ENCODE measurements at places on chromosomes 6 and 20. TPM values are rescaled to one million over a fixed set of nuclear protein-coding genes. Genes with fewer than 3 reads are reported as not detected.

- peak; percentile 45 for DNase-seq
Observed at GRCh38 chr6:32886681-32887383, 32.8 kb downstream of the PSMB9 start.

DNA sequence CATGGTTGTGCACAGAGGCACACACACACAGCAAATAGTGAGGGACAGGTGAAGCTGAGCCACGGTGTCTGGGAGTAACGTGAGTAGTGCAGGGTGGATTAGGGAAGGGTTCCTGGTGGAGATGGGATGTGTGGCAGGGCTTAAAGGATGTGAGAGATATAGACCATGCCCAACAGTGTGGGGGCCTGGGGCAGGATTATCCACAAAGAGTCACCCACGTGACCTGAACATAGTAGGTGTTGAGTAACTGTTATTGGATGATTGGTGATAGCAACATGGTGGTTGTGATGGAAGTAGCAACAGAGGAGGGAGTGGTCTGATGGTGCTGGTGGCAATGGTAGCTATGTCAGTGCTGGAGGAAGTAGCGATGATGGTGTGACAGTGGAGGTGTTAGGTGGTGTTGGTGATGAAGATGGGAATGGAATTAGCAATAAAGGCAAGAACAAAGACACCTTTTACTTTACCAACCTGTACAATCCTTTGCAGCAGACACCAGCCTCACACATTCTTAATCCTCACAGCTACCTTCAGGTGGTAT lies 135.1 kb downstream of the MRPL14 start:
- no peak for DNase-seq

GRCh38 chr6:165661664-165662025 lies 1.4 kb downstream of the PDE10A start:
- no peak for DNase-seq

GRCh38 chr20:33640287-33640686 lies 21.8 kb upstream of the C20orf144 start:
- no peak for DNase-seq

The HLA-DQA1 gene
- total RNA-seq: 12.8 TPM

DNA sequence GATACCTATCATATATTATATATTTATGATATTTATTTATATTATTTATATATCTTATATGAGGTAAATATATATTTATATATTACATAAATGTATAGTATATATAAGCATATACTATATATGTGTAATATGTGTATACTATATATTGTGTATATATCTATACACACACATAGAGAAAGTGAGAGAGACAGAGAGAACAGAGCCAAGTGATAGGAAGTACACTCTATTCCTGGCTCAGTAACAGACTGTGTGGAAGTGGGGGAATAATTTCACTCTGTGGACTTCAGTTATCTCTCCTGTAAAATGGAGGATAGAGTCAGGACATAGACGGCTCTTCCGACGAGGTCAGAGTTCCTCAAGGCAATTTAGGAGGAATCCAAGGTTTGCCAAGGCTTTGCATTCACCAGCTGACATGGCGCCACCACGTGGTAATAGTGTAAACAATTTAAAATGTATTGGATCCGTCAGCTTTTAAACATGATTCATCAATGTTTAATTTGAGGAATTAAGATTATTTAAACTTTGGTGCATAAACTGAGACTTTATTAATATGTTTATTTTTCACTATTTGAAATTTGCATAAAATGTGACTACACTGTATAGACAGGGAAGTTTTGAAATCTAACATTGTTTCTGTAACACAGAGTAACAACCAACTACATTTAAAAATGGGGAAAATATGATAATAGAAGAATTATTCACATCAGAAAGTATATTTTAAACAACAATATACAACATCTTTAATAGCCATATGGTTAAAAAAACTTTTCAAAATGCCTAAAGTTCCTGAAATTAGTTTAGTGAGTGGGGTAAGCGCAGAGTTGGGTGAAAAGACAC lies 75.4 kb upstream of the TMEM244 start:
- peak; percentile 13 for DNase-seq

The APCDD1L gene
- not detected for total RNA-seq

The RAE1 gene
- 20.2 TPM for total RNA-seq

GRCh38 chr6:127533011-127533410 lies 13.9 kb upstream of the MTCL3 start:
- no peak for DNase-seq

GRCh38 chr6:69416776-69417175 lies 380.0 kb downstream of the LMBRD1 start:
- DNase-seq: no peak

DNA sequence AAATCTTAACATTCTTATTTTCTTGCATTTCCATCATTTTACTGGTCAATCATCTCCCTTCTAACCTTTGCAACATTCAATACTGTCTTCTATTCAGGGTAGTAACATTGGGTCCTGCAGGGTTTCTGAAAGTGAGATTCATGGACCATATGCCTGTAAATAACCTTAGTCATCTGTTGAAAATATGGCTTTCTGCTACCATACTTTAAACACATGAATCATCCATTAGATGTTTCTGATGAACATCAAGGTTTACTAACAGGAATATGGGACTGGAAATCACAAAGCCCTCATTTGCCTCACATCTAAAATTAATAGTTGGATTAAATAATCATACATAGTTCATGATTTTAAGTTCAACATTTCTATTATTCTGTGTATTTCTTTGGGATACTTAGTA lies 475.9 kb upstream of the MARCKS start:
- DNase-seq: no peak

DNA sequence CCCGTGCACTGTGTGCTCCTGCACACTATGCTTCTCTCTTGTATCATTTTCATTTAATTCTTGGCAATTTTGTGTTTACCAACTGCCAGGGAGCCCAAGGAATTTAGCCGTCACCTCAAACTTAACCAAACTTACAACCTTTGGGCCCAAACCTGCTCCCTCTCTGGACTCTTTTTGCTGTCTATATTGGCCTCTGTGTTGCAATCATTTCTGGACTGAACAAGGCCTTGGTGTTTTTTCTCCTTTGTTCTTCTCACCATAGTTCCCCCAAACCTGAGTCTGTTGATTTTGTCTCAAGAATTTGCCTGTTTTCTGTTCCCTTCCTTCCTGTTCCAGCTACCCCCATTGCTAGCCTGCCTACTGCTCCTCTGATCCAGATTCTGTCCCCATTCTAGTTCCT lies 19.2 kb downstream of the DCBLD1 start:
- no peak for DNase-seq

GRCh38 chr6:13355999-13356785 lies 27.9 kb upstream of the TBC1D7 start:
- no peak for DNase-seq

- no peak for DNase-seq
Observed at GRCh38 chr20:24334830-24335229, 134.6 kb upstream of the SYNDIG1 start.

The SS18L1 gene
- total RNA-seq: 12.2 TPM

GRCh38 chr6:15927531-15928225 lies 201.2 kb upstream of the MYLIP start:
- DNase-seq: no peak

DNA sequence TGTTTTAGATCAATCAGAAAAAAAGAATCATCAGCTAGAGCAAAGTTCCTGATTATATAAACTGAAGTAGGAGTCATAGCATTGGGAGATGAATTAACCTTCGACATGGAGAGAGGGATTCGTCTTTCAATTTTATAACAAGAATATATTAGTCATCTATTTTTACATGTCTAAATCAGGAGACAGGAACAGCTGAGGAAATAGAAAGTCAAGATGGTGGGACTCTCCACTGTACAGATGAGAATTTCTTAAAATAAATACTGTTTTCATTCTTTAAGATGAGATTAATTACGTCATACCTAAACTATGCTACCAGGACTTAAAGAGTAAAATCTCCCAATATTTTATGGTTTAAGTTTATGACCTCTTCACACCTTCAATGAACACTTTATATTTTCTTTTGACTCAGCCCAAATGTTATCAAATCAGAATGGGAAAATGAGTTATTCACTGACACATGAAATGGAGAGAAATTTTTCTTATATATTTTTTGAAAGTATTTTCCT lies 1137.7 kb downstream of the EPHA7 start:
- DNase-seq: no peak

GRCh38 chr20:3312940-3313682 lies 74.1 kb upstream of the SLC4A11 start:
- DNase-seq: peak; percentile 66

DNA sequence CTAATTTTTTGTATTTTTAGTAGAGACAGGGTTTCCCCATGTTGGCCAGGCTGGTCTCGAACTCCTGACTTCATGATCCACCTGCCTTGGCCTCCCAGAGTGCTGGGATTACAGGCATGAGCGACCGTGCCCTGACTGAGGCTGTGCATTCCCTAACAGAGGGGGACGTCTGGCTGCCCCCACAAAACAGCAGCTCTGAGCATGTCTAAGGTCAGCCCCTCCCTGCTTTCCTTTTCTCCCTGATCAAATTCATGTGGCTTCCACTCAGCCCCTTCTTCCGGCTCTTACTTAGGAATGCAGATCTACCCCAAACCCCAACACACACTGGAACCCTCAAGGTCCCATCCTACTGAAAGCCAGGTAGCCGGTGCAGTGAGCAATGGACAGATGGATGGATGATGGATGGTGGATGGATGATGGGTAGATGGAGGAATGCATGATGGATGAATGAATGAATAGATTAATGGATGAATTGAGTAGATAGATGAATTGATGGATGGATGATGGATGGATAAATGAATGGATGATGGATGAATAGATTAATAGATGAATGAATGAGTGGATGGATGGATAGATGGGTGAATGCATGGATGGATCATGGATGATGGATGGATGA lies 91.5 kb upstream of the BHLHE23 start:
- DNase-seq: no peak

GRCh38 chr6:17172836-17173470 lies 71.1 kb downstream of the STMND1 start:
- no peak for DNase-seq

The VGLL2 gene
- not detected for total RNA-seq

DNA sequence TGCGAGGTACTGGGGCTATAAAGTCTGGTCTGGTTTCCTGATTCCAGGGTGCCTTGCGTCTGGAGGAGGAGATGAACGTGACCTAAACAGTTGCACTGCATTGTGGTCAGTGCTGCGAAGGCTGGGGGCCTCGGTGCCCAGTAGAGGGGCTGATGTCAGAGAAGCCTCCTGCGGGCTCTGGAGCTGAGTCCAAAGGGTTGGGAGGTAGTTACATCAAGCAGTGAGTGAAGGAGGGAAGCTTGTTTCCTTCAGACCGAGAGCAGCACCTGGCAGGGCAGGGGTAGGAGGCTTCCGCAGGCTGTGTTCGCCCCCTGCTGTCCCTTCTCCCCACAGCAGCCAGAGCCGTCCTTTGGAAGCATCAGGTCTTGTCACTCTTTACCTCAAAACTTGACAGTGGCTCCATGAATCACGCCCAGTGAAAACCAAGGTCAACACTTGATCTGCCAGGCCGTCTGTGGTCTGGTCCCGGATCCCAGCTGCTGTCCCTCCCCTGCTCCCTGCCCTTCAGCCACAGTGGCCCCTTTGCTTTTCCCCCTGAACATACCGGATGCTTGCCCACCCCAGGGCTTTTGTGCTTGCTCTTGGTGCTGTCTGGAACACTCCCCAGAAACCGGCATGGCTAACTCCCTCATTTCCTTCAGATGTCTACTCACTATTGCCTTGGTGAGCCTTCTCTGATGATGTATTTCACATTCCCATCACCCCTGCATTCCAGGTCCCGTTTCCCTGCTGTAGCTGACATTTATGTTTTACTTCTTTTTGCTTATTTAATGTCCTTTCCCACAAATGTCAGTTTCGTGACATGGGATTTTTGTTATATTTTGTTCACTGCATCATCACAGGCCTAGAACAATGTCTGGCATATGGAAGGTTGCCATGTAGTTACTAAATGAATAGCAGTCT lies 7.0 kb downstream of the DYNLRB1 start:
- DNase-seq: peak; percentile 22

DNA sequence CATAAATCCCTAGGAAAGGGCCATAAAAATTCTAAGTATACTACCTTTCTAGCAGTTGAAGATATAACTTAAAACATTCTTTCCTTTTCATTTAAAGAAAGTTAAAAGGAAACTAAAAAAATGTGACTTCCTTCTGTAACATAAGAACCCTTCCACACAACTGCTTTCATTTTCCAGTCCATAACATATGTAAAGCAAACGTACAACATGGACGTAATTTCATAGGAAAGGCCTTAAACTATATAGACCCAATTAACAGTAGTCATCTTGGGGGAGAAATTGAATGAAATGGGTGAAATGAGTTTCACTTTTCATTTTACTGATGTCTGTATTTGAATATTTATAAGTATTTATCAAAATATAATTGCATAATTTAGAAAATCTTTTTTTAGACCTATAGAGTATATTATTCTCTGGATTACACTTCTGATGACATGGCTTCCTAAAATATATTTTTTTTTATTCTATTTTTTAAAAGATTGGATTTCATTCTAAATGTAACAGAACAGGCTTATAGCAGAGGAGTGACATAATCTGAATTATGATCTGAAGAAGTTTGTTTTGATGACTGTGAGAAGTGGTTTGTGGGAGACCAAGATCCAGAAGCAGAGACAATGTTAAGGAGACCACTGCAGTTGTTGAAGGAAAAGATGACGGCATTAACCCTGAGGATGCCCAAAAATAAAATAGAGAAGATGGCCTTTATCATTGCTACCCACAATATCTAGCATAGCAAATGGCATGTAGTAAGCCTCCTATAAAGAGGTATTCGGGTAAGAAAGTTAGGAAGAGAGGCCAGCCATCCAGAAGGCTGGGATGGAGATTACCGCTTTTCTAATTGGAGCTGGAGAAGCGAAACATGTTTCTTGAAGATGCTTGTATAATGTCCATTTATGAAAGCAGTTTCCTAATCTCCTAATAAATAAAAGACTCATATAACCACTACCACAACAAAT lies 260.4 kb downstream of the PTPRK start:
- DNase-seq: no peak

DNA sequence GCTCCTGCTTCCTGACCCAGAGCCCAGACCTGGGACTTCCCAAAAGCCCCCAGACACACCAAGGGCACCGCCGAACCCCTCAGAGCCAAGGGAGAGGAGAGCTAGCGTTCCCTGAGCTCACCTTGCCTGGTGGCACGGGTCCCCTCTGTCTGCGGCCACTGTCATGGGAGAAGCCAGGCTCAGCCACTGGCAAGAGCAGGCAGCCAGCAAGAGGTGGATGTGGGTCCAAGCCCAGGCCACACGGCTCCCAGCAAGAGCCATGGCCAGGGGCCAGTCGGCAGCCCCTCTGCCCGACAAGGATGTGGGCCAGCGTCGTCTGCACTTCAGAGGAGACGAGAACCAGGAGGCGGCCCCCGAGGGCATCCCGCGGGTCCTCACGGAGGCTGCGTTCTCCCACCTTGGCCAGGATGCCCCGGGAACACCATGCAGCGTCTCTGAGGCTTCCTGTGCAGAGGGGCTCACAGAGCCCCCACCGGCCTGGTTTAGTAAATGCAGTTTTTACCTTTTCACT lies 2.2 kb upstream of the PPDPF start:
- DNase-seq: no peak

DNA sequence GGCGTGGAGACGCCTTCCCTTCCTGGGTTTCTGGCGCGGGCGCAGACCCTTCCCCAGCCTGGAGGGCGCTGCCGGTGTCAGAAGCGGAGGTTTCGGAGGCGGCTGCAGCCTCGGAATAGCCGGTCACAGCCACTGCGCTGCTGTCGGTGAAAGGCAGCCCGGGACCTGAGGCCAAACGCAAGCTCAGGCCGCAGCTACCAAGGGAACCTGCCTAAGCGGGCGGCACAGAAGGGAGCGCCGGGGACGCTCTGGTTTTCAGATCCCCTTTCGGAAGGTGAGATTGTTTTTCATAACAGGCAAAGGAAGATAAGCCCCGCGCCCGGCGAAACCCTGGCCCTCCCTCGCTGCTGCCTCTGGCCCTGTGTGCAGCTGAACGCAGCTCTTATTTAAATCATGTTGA lies 116.5 kb downstream of the FAM120B start:
- DNase-seq: no peak

GRCh38 chr6:158895661-158896060 lies 76.5 kb upstream of the EZR start:
- no peak for DNase-seq

Data from thyroid gland (tissue), 4 donors.